ENCODE measurements at places on chromosomes 12 and 14.

DNA sequence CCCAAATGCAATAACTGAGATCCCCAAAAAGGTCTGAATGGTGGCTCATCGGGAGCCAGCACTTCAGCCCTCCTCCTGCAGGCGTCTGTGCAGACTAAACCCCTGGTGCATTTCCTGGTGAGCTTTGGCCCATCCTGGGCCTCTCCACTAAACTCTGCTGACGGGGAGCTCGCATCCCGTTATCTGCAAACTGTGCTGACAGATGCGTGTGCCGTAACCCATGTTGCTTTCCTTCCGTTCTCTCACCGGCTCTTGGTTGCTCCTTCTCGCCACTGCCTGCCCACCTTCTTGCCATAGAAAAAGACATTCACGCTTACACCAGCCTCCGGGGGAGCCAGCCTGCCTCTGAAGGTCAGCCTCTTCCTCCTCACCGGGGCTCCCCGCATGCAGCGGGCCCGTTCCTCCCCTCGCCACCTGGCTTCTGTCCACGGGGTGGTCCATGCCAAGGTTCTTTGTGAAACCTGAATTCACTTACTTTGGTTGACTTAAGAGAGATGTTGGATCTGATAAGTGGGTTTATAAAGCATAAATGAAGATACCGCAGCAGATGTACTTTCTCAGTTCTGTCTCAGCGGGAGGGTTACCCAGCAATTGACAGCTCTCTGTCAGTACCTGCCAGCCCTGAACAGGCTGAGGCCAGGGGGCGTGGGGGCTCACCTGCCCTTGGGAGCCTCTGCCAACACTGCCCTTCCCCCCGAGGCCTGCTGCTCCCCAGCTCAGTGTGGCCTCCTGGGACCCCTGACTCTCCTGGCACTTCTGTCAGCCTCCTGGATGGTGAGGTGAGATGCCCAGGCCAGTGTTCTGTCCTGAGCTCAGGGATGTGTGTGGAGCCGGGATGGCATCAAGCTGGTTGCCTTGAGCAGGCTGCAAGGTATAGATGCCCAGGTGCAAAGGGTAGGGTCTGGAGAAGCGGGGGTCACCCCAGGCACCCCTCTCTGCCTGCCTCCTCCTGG, 14.2 kb downstream of the ZFYVE21 start:
- no peak for DNase-seq

- DNase-seq = no peak
These were observed 74.6 kb downstream of the TMEM121 start for GRCh38 chr14:105600939-105601359.

DNA sequence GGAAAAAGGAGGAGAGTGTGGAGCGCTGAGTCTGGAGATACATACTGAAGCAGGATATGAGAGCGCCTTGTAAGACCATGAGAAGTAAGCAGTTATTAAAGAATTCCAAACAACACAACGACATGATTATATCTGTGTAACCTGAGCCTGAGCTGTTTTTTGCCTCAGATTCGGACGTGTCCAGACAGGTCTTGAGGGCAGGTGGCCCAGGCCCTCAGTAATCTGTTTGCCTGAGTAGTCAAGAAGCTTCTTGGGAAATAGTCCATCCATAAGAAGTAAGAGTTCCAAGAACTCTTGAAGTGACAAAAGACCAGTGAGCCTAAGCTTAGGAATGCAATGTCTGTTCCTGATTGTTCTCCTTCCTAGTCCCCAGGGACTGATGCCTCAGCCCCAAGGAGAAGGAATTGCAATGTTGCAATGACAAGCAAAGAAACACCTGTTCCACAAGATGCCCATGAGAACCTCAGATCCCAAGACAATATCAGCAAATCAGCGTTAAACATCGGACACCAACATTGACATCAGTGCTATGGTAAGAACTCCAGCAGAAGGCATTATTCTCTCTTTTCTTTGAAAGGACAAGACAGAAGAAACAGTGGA, 34.7 kb upstream of the ADAMTS20 start:
- DNase-seq = no peak

DNA sequence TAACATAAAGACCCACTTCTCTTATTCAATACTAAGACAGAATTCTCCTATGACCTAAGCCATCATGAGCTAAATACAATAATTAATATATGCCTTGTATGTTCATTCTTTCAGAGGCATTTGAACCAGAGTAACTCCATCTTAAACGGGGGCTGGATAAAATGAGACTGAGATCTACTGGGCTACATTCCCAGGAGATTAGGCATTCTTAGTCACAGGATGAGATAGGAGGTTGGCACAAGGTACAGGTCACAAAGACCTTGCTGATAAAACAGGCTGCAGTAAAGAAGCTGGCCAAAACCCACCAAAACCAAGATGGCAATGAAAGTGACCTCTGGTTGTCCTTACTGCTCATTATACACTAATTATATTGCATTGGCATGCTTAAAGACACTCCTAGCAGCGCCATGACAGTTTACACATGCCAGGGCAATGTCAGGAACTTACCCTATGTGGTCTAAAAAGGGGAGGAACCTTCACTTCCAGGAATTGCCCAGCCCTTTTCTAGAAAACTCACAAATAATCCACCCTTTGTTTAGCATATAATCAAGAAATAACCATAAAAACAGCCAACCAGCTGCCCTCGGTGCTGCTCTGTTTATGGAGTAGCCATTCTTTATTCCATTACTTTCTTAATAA, 260.7 kb downstream of the SSPN start:
- DNase-seq = no peak

DNA sequence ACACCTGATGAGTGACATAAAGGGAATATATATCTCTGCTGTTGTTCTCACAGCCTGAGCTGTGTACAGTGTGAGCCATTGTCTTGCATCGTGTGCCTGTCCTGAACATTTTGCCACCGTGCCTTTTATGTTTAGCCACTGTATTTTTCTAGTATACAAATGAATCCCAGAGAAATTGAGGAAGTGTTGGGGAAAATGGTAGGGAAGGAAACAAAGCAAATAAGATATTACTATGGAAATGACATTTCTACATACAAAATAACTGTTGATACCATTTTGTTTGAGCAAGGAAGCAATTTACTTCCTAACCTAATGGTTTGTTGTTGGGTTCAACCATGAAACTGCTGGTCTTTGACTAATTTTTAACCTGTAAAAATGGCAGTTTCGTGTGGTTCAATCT, 5.5 kb downstream of the PSMA6 start:
- DNase-seq = no peak

GRCh38 chr14:59422069-59422881, 42.9 kb downstream of the GPR135 start:
- no peak for DNase-seq

DNA sequence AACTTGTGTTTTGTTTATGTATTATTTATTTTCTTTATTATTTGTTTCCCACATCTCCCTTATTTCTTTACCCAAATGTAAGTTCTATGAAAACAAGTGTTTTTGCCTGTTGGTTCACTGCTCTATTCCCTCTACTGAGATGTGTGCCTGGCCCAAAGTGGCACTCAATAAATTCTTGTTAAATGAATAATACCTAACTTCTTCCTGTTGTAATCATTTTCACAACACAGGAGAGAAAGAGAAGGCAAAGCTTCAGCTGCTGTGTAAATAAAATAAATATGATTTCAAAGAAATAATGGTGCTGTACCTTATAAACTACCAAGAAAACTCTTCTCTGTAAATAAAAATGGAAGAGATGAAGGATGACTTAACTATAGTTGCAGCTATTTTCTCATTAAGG, 116.2 kb downstream of the TRHDE start:
- no peak for DNase-seq

- no peak for DNase-seq
These were observed 167.6 kb downstream of the ACSS3 start for GRCh38 chr12:81245458-81245857.

- no peak for DNase-seq
These were observed 5.1 kb downstream of the KRT85 start for GRCh38 chr12:52362118-52362726.

DNA sequence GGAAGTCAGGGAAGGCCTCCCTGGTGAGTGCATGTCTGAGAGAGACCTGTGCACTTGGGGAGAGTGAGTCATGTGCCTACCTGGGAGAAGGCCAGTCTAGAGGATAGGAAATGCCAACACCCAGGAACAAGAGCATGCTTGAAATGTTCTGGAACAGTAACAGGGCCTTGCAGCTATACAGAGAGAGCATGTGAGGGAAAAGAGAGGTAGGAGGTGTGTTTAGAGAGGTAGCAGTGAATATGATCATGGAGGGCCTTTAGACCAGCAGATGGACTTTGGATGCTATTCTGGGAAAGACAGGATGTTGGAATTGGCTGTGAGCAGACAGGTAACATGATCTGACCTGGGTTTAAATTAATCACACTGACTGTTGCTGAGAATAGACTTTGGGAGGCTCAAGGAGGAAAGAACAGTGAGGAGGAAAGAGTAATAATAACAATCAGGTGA, 1143.6 kb downstream of the FLRT2 start:
- DNase-seq = no peak

- DNase-seq = no peak
These were observed 99.4 kb downstream of the LGMN start for GRCh38 chr14:92649066-92649465.

- DNase-seq = no peak
These were observed 6.4 kb upstream of the ZNF385A start for GRCh38 chr12:54390668-54391551.

DNA sequence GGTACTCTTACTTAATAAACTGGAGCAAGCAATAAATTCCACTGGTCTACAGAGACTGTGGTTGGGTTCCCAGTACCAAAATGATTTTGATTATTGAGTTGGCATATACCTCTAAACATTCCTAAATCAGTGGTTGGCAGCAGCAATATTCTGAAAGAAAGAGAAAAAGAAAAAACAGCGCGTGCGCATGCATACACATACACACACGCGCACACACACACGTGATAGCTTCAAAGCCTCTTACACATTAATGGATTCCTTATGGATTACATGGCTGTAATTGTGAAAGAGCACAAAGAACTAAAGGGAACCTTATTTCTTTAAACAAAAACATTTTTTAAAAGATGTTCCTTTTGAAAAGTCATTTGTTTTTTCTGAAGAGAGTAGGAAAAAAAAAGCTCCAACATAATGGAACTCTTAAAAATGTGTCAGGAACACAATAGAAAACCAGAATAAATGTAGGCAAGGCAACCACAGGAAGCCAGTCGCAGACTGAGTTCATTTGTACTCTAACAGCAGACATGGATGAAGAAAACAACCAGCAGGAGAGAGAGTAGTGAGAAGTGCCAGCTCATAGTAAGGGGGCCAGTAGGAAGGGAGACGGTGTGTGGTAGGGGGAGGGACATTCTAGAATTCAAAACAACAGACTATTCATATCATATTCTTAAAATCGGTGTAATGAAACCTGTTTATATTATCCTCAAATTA, 80.0 kb downstream of the DRAM1 start:
- no peak for DNase-seq

- DNase-seq = no peak
These were observed 21.8 kb upstream of the EGLN3 start for GRCh38 chr14:33972583-33973081.

- no peak for DNase-seq
These were observed 55.9 kb downstream of the C14orf132 start for GRCh38 chr14:96095058-96095457.

- DNase-seq = no peak
These were observed 168.1 kb downstream of the C12orf42 start for GRCh38 chr12:103327676-103328075.

GRCh38 chr12:56165369-56165768, 7.2 kb downstream of the MYL6 start:
- DNase-seq = no peak

- no peak for DNase-seq
These were observed 82.8 kb downstream of the BORCS5 start for GRCh38 chr12:12439636-12440035.

GRCh38 chr12:47878293-47878917, 26.4 kb downstream of the VDR start:
- no peak for DNase-seq

DNA sequence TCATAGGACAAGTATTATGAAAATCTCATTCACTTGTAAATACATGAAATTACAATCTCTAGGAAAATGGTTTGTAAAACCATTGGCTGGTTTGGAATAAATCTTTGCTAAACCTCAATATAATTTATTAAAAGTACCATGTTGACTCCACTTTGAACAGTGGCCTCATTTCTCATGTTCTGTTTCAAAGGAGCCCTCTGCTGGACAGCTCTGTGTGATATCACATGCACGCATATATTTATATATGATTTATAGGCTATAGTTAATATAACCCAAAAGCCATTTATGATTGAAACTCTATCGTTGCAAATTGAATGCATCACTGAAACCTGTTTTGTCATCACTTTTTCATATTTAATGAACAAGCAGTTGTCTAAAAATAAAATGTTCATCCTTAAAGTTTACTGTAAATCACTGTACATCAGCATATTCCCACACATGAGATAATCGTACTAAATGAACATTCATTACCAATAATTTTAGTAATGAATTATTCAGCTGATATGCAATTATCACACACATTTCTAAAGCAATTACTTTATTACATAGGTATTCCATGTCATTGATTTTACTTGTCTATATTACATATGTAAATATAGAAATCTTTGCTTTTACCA, 493.8 kb downstream of the NPAS3 start:
- no peak for DNase-seq

GRCh38 chr12:118984161-118984943, 3.0 kb downstream of the SRRM4 start:
- DNase-seq = no peak

GRCh38 chr14:90445011-90445410, 48.2 kb downstream of the CALM1 start:
- no peak for DNase-seq

DNA sequence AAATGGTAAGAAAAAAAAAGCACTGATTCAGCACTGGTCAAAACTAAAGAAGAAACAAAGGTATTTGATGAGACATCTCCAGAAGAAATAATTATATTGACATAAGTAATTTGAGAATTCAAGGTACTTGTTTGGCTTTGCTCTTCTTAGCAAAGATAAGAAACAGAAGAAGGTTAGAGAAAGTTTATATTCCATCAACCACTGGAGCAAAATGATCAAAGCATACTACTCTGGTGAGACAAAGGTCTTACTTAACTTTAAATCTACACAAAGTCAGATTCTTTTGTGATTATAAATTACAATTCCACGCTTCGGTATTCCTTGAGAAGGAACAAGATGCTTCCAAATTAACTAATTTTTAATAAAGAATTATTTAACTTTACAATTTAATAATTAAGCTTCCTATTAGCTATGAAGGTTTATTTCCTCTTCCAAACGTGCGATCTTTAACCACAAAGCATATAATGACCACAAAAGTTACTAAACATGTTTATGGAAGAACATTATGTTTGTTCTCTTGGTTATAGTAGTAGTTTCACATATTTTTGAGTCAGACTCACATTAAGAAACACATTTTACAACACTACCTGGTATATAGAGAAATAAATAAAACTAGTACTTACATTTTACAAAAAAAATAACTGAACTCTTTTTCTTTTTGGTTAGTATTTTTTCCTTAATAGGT, 53.4 kb downstream of the METTL25 start:
- no peak for DNase-seq

- DNase-seq = no peak
These were observed 113.4 kb downstream of the RALGAPA1 start for GRCh38 chr14:35695647-35696046.

- peak; percentile 27 for DNase-seq
These were observed 646 bp downstream of the FBLN5 start for GRCh38 chr14:91946622-91947474.

Measured in right lung (tissue), 10 donors.